ENCODE measurements at places on chromosomes 12 and 14. TPM values are rescaled to one million over a fixed set of nuclear protein-coding genes. Genes with fewer than 3 reads are reported as not detected.
A peak's percentile ranks its signal among the peaks of the same experiment; 100 is the strongest.

The KCNC2 gene
- not detected for total RNA-seq

The CISTR gene
- not detected for total RNA-seq

The CYP46A1 gene
- 0.16 TPM for total RNA-seq

- no peak for ATAC-seq
Observed at GRCh38 chr14:37844614-37845013, 249.2 kb downstream of the TTC6 start.

The HNF1A gene
- total RNA-seq, result not detected

DNA sequence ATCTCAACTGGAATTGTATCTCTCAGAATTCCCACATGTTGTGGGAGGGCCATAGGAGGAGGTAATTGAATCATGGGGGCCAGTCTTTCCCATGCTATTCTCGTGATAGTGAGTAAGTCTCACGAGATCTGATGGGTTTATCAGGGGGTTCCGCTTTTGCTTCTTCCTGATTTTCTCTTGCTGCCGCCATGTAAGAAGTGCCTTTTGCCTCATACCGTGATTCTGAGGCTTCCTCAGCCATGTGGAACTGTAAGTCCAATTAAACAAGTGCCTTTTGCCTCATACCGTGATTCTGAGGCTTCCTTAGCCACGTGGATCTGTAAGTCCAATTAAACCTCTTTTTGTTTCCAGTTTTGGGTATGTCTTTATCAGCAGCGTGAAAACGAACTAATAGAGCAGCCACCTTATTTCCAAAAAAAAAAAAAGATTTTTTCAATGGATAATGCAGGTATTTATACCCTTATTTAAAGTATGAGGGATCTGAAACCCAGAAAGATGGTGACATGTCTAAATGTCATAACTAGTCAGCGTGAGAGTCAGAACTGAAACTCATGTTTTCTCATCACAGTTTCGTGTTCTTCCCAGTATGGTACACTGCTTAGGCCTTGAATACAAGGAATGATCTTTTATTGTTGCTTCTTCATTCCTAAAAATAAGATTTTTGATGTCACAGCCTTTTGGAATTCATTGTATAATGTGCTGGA lies 89.6 kb downstream of the ERC1 start:
- ATAC-seq, result peak; percentile 99

- ATAC-seq, result no peak
Observed at GRCh38 chr14:36949371-36949770, 223.0 kb downstream of the SLC25A21 start.

- ATAC-seq, result peak; percentile 75
Observed at GRCh38 chr12:39372204-39372925, 70.6 kb downstream of the KIF21A start.

DNA sequence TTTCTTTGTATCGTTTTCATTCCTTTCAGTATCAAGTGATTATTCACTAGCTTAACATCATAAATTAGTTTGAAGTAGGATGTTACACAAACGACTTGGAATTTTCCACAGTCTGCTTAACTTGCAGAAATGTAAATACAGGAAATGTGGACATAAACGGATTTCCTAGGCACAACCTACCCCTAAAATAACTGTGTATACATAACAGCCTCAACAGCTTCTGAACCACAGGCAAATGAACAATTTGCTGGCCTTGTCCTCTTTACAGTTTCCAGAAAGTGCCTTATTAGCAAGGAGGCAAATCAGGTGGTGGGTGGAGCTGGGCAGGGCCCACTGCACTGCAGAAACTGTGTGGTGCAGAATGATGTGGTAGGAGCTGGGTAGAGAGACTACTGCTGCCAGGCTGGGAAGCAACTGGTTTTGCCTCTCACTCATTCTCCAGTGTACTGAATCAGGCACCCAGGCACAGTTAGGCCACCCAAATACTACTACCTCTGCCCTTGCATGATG lies 14.1 kb downstream of the DRAM1 start:
- no peak for ATAC-seq

- ATAC-seq, result no peak
Observed at GRCh38 chr14:104442631-104443390, 136.8 kb upstream of the C14orf180 start.

The DHH gene
- 0.42 TPM for total RNA-seq

The DCTN2 gene
- total RNA-seq, result 78.5 TPM

- peak; percentile 18 for ATAC-seq
Observed at GRCh38 chr14:69650948-69651369, 39.6 kb downstream of the SUSD6 start.

- ATAC-seq, result no peak
Observed at GRCh38 chr14:64364907-64365306, 23.2 kb upstream of the MTHFD1 start.

GRCh38 chr12:44015333-44015941 lies 179.6 kb downstream of the TMEM117 start:
- ATAC-seq, result peak; percentile 46

DNA sequence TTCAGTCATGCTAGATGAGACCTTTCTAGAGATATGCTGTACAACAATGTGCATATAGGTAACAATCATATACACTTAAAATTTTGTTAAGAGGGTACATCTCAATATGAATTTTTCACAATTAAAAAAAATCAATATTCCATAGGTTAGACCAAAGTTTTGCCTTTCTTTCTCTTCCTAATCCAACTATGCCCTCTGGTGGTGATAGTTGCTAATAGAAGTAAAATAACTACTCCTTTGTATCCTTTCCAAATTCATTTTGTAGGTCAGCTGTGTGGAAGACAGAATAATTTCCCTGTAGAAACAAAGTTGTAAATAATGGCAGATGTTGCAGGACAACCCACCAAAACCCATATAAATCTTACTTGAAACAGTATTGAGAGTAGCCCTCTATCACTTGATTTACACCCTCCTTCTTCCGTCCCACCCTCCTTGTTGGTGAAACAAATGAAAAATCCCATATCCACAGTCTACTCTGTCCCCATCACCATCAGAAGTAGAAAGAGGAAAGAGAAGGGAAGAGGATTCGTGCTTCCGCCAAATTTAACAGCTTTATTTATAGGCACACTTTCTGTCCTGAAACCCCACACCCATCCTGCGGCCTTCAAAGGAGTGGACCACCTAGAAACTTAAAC lies 34.2 kb upstream of the KICS2 start:
- ATAC-seq, result no peak

GRCh38 chr12:31732926-31733548 lies 4.2 kb upstream of the AMN1 start:
- ATAC-seq, result peak; percentile 42

The LPAR5 gene
- total RNA-seq, result 3.1 TPM

- no peak for ATAC-seq
Observed at GRCh38 chr14:73365727-73366126, 92.6 kb downstream of the NUMB start.

- no peak for ATAC-seq
Observed at GRCh38 chr12:126454581-126454980, 1389.3 kb downstream of the AACS start.

DNA sequence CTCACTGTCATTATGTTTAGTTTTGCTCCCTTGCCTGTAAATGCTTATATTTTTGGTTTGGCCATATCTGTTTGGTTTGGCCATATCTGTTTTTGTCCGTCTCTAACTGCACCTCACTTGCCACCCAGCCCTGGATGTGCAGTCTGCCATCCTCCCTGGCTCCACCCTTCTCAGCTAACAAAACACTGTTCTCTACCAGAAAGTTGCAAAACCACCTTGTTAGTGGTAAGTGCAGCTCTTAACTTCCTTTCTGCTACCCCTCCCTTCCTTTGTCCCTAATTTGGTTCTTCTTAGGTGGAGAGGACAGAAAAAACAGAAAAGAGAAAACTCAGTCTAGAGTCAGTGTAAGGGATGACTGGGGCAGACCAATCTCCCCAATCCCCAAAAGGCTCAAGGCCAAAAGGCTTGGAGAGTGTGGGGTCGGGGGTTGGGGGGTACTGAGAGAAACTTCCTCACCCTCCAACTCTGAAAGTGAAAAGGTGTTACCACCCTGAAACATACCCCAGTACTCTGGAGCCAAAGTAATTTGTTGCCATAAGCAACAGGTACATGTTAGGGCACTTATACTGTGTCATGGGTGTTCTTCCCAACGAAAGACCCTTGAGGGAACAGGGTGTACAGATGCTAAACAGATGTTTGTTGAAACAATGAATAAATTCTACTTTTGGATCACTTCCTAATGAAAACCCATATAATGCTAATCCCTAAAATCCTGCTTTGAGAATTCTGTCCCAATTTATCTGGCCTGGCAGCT lies 5.0 kb downstream of the BIN2 start:
- ATAC-seq, result peak; percentile 25

The AQP2 gene
- not detected for total RNA-seq

DNA sequence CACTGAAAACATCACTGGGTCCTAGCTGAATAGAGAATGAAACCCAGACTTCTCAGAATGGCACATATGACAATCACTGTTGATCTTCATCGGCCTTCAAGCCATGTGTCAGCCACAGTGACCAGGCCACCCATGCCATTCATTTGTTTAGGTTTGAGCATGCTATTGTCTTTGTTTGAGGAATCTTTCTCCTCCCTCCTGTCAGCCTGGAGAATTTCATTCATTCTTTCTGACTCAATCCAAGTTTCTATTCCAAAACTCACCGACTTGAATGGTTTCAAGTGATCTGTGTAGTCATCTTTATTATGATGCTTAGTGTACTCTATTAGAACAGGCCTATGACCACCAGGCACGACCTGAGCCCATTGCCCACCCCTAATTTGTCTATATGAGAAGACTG lies 106.3 kb downstream of the ETNK1 start:
- ATAC-seq, result no peak

GRCh38 chr12:92502417-92503028 lies 200.3 kb upstream of the PLEKHG7 start:
- ATAC-seq, result peak; percentile 69

DNA sequence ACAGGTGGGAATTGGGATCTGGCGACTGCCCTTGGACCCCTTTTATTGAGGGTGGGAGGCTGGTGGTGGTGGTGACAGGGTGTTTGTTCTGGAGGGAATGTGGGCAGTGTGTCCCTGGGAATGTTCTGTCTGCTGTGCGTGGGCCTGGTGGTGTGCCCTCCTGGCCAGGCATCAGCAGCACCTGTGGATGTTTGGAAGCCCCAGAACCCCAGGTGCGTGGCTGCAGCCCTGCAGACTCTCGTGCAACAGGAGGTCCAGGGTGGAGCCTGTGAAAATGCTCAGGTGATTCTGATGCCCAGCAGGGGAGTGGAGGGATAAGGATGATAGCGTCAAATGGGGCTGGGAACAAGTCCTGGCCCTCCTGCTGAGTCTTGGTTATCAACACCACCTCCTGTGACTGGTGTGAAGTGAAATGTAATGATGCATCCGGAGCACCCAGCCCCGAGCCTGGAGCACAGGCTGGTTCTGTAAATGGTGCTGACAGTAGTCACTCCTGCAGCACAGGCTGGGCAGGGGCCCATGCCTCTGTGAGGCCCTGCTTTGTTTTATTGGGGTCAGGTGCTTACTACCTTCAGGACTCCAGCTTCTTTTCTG lies 176.6 kb downstream of the TSPAN9 start:
- no peak for ATAC-seq

GRCh38 chr12:52126605-52127578 lies 47.4 kb downstream of the SMIM41 start:
- no peak for ATAC-seq

- no peak for ATAC-seq
Observed at GRCh38 chr14:42185718-42186117, 579.0 kb downstream of the LRFN5 start.

DNA sequence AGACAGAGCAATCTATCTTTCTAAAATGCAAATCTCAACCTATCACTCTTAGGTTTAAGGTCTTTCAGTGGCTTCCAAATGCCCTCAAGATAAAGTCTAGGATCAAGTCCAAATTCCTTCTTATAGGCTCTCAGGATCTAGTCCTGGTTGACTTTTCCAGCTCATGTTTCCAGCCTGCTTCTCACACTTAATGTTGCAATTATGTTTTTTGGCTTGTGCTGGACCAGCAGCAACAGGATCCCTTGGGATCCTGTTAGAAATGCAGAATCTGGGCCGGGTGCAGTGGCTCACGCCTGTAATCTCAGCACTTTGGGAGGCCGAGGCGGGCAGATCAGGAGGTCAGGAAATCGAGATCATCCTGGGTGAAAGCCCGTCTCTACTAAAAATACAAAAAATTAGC lies 10.6 kb downstream of the GPR33 start:
- no peak for ATAC-seq

The OR4E2 gene
- not detected for total RNA-seq

DNA sequence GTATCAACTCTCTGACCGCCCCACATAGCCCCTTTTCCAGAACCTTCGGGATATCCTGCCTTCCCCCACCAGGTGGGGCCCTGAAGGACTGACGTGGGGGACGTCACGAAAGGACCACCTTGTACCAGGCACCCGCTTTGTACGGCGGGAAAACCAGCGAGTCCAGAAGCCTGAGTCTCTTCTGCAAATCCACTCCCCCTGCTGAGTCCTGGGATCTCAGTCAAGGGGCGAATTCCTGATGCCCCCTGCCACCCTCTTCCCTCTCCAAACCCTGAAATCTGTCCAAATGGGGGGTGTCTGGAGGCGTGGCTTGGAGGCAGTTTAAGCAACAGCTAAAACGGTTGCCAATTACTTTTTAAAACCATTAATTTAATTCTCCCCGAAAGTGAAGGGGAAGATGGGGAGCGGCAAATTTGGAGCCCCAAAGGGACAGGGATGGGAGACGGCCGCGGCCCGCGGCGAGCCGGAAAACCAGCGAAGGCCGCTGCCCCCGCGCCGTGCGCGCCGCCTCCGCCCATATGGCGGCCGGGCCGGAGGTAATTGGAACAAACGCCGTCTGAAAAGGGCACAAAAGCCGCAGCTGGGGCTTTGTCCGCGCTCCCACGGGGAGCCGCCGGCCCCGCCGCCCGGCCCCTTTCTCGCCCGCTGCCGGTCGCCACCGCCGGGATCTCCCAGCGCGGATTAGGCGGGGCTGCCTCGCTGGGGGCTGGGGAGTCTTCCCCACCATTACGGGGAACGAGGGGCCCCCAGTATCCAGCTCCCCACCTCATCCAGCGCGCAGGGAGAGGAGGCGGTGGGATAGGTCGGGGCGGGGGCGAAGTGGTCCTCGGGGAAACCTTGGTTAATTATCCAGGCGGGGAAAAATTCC lies 6.6 kb downstream of the LHX5 start:
- ATAC-seq, result no peak

All from activated T-helper 17 cell treated with anti-CD3 and anti-CD28 coated beads, Interleukin-2, amount 50 U/mL, for 72 hours (primary cell).